Stimulated activated CD4-positive, alpha-beta T cell treated with anti-CD3 and anti-CD28 coated beads, TNF-alpha, amount 100 ng/mL, for 4 hours (primary cell): ENCODE measurements at places on chromosomes 3 and 15.

GRCh38 chr3:114669614-114670013, 375.8 kb downstream of the TIGIT start:
- no peak for DNase-seq

DNA sequence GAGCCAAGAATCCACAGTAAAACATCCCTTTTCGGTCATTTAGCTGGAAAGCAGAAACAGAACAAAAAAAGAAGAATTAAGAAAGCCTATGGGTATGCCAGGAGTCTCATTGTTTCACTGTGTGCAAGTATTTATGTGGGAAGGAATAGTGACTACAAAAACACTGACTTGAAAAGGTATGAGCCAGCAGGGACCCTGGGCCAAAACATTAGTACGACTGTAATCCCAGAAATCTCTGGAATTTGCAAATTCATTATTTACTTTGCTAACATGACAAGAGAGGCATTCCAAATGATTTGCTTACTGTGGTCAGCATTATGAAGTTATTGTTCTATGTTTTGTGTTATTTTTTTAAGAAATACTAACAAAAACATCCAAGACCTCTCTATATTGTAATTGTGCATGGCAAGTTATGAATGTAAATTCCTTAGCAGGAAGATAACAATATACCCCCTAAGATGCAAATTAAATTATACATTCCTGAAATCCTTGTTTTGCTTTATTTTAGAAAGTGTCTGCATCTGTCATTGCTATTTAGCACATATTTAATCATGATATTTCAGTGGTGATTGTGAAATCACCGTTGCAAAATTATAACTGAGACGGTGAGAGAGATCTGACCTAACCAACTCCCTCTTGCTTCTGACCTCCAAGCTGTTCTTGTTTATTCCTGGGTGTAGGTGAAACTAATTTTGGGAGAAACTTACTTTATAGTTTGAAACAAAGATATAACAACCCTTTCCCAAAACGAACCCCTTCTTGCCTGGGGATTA, 299.2 kb downstream of the ZPLD1 start:
- DNase-seq: no peak

GRCh38 chr3:144058713-144059112, 87.1 kb downstream of the DIPK2A start:
- no peak for DNase-seq

DNA sequence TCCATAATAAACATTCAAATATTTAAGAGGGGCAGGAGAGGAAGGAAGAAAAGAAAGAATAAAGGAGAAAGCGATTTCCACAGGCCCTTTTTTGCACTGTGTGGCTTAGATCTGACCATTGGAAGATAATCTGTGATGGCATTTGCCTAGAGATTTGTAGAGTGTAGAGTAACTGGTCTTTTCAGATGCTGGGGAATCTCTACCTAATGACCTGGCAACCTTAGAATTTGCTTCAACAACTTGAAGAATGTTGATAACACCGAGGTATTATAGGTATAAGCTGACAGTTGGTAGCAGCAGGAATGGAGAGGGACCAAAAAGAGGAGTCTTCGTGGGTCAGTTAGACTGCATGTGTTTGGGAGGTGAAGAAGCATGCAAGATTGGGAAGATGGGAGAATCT, 20.9 kb upstream of the AVEN start:
- DNase-seq: no peak
